ENCODE measurements at places on chromosomes 2 and 18.

DNA sequence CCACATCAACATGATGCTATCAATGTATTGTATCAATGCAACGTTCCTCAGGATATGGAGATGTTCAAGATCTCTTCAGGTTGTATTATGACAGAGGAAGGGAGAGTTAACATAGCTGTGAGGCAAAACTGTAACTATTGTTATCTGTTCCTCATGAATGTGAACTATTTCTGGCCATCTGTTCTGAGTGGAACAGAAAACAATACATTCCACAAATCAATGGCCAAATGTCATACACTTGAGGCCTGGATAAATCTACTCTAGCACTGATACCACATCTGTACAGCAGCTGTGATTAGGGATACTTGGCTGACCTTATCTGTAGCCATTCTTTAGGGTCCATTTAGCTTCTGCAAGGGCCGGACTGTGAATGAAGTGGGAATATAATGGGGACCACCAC, 447.9 kb downstream of the IRS1 start:
- DNase-seq = no peak

GRCh38 chr2:88188748-88189147, 18.6 kb downstream of the THNSL2 start:
- no peak for DNase-seq

GRCh38 chr2:109151519-109151918, 22.5 kb downstream of the SH3RF3 start:
- no peak for DNase-seq

- DNase-seq = no peak
Measured at GRCh38 chr18:73639788-73640187, 507.8 kb downstream of the FBXO15 start.
